ENCODE measurements at places on chromosomes 2 and 18.
A peak's percentile ranks its signal among the peaks of the same experiment; 100 is the strongest.

- peak; percentile 84 for DNase-seq
Measured at GRCh38 chr2:74887960-74888700, 54.2 kb downstream of the HK2 start.

- DNase-seq = no peak
Measured at GRCh38 chr2:9709539-9710285, 78.9 kb upstream of the YWHAQ start.

- DNase-seq = peak; percentile 59
Measured at GRCh38 chr2:97699765-97700444, 13.5 kb upstream of the ZAP70 start.

- DNase-seq = no peak
Measured at GRCh38 chr2:240425236-240425615, 10.2 kb upstream of the GPC1 start.

DNA sequence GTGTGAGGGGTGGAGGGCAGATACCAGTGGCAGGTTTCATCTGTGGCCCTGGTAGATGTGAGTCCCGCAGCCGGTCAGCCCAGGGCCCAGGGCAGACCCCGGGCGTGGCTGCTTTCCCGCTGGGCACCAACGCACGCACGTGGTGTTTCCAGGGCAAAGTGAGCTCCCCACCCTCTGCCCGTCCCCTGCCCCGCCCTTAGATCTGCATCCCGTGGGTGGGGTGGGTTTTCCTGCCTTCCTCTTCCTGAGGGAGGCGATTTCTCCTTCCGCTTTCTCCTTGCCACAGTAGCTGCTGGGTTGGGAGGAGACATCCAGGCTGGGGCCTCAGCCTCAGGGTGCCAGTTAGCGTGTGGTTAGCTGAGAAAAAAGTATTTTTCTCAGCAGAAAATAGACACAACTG is 49.6 kb downstream of the ODC1 start:
- no peak for DNase-seq

DNA sequence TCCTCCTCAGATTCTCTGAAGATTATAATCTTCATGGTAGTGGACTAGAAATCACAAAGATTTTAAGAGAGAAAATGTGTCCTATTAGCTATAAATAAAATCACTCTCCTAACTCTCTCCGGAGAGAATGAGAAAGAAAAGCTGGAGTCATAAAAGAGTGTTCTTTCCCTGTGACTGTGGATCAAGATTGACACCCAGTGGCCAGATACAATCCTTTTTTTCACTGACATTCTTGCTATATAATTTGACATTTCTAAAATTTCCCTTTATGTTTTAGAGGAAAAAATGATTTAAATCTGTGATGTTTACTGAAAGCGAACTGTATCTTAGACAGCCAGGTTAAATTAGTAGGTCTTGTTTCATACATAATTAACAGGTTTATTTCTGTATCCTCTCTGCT is 35.4 kb upstream of the LRP2 start:
- DNase-seq = peak; percentile 4

GRCh38 chr18:24201699-24202687 is 63.1 kb downstream of the CABYR start:
- DNase-seq = no peak

- no peak for DNase-seq
Measured at GRCh38 chr2:141770530-141770929, 360.3 kb downstream of the LRP1B start.

GRCh38 chr18:21991886-21992285 is 177.5 kb upstream of the GATA6 start:
- no peak for DNase-seq

- DNase-seq = peak; percentile 76
Measured at GRCh38 chr18:74942319-74942910, 266.5 kb downstream of the PTGR3 start.

DNA sequence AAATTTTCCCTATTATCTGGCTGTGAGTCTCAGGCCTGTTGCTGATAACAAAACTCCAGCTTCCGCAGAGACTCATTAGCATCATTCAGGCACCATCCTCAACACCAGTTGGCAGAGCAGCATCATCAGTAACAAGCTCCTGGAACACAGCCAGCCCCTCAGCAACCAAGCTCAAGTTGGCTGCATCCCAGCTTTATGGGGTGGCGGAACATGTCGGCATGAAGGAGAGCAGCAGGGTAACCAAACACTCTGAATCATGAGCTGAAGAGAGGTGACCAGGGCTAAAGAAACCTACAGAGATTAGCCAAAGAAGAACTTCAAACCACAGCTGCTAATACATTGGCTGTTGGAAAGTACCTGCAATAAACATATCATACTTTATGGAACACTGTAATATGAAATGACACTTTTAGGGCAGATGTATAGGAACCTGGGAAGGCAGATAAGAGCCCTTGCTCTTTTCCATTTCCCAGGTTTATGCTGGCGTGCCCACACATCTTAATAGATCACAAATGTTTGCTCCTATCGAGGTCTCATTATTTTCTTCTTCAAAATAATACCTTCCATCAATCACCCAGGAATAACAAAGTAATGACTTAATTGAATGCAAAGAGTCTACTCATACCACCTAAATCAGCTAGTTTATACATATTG is 63.8 kb downstream of the PDE11A start:
- DNase-seq = peak; percentile 69

DNA sequence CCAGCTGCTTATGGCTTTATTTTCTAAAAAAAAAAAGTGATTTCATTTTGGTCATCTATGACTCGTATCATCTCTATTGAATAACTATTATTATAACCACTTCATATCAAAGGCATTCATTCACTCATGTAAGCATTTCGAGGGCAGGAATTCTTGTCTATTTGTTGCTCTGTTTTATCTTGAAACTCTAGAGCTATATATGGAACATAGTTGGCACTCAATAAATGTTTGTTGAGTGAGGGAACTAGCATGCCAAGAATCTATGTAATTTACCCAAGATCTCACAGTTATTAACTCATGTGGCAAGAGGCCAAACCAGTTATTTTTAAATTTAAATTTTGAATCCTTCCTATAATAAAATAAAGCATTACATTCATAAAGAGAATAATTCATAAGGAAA is 470.1 kb downstream of the TMX3 start:
- peak; percentile 81 for DNase-seq

- no peak for DNase-seq
Measured at GRCh38 chr18:5167831-5168230, 29.2 kb downstream of the AKAIN1 start.

- peak; percentile 71 for DNase-seq
Measured at GRCh38 chr2:100924520-100925451, 77.3 kb upstream of the RPL31 start.

DNA sequence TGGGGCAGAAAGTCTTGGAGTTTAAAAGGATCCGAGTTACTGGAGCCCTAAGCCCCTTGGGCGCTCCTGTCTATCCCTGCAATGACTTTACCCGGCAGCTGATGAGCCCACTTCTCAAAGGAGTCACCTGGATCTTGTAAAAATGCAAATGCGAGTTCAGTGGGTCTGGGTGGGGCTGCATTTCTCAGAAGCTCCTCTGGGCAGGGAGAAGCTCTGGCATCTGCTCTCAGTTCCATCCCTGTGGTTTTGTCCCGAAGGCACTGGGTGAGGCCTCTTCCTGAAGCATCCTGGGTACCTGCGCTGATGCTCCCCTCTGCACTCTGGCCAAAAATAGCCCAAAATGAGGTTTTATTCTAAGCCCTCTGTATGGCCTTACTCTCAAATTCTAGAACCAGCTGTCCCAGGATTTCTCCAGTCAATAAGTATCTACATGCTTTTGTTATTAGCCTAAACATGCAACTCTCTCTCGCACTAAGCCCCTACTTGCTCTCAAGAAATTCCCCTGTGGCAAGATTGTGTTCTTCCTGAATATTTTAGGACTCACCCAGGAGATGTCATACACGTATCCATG is 167.8 kb upstream of the APCDD1 start:
- DNase-seq = no peak

Measured in EH (cell line).